Activated naive CD8-positive, alpha-beta T cell treated with anti-CD3 and anti-CD28 coated beads for 36 hours (primary cell): ENCODE measurements at places on chromosomes 6 and 20. TPM values are rescaled to one million over a fixed set of nuclear protein-coding genes. Genes with fewer than 3 reads are reported as not detected.

- no peak overlapping the region for H3K27ac ChIP-seq
- H3K36me3 ChIP-seq = peaks cover 8% of the 10 kb centered on the region
- no peak overlapping the region for H3K4me3 ChIP-seq
- H3K27me3 ChIP-seq = no peaks in the 10 kb centered on the region
- DNase-seq = no peak
- peaks cover 10% of the 10 kb centered on the region for H3K4me1 ChIP-seq
Observed at GRCh38 chr20:1423625-1424106, 30.8 kb upstream of the FKBP1A start.

ECT2L gene
- not detected for total RNA-seq

DNA sequence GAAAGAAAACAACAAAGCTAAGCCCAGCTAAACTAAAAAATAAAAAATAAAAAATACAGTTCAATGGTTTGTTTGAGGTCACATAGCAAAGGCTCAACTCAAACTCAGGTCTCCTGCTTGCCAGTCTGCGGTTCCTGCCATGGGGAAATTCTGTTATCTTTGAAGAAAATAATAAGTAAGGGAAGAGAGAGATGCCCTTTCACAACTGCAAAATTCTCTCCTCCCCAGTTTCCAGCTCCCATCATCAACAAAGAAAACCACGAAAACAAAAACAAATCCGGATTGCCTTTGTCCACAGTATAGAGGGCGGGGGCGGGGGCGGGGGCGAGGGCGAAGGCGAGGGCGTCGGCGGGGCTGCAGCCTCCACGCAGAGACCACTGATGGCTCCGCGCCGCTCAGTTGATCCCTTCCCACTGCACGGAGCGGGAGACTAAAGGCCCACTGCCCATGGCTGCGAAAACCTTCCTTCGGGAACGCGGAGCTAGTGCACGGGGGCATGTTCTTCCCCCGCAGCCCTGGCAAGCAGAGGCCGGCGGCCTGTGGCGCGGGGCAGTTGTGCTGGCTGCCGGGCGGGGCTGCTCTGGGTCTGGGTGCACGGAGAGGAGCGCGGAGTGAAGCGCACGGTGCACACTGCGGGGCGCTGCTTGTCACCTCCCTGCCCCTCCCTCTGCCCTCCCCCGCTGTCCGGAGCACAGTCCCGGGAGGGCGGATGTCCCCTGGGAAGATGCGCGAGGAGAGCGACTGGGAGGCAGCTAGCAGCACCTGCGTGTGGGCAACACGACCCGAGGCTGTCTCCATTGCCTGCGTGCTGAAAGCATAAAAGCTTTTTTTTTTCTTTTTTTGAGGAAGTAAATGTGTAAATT is 54.1 kb upstream of the TPD52L1 start:
- no peak overlapping the region for H3K27ac ChIP-seq
- no peaks in the 10 kb centered on the region for H3K4me1 ChIP-seq
- peak overlapping the region; percentile 65 for H3K4me3 ChIP-seq
- H3K27me3 ChIP-seq = peaks cover 11% of the 10 kb centered on the region

GRCh38 chr20:34675993-34676641 is 775 bp downstream of the PIGU start:
- DNase-seq = no peak
- peaks cover 26% of the 10 kb centered on the region for H3K4me1 ChIP-seq
- peaks cover 5% of the 10 kb centered on the region for H3K36me3 ChIP-seq
- H3K27me3 ChIP-seq = no peaks in the 10 kb centered on the region

DNA sequence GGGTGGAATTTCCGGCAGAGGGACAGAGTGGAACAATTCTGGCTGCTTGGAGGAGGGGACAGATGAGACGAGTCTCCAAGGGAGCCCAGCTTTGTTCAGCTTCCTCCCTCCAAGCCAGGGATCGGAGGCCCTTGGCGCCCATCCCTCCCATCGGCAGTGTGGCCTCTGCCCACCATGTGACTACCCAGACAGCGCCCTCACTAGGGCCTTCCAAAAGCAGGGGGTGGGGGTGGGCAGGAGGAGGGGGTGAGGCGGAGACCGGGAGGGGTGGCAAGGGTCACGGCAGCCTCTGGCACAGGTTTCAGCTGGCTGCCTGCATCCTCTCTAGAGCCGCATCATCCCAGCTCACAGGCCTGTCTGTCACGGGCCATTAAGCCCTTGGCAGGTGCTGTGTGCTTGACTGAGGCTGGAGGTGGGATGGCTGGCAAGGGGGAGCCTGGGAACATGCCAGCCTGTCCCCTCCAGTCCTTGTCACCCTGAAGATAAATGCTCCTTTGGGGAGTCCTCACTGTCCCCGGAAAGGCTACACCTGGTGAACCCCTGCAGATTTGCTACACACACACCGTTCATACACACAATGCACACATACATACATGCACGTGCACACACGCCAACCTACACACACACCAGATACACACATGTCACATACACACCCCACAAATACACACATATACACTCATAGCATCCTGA is 6.2 kb upstream of the FGD2 start:
- H3K36me3 ChIP-seq = no peaks in the 10 kb centered on the region
- DNase-seq = no peak
- H3K4me3 ChIP-seq = no peak overlapping the region
- H3K27me3 ChIP-seq = no peaks in the 10 kb centered on the region

LAMA4 gene
- not detected for total RNA-seq

DNA sequence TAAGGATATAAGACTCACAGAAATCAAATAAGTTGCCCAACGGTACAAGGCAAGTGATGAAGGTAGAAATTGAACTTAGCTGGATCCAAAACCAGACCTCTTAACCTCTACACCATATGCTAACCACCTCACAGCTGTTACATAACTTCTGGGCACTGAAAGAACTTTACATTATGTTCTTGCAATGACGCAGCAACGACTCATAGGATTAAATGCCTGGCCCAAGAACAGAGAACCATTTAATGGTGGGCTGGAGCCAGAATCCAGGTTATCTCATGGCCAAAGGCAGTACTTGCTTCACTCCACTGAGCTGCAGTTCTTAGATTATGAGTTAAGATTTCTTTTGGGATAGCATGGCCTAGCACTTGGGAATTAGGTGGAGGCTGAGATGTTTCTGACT is 4.4 kb downstream of the TRMT6 start:
- H3K27me3 ChIP-seq = peaks cover 4% of the 10 kb centered on the region
- peaks cover 41% of the 10 kb centered on the region for H3K4me1 ChIP-seq
- no peak for DNase-seq
- no peak overlapping the region for H3K27ac ChIP-seq
- H3K4me3 ChIP-seq = no peak overlapping the region

DNA sequence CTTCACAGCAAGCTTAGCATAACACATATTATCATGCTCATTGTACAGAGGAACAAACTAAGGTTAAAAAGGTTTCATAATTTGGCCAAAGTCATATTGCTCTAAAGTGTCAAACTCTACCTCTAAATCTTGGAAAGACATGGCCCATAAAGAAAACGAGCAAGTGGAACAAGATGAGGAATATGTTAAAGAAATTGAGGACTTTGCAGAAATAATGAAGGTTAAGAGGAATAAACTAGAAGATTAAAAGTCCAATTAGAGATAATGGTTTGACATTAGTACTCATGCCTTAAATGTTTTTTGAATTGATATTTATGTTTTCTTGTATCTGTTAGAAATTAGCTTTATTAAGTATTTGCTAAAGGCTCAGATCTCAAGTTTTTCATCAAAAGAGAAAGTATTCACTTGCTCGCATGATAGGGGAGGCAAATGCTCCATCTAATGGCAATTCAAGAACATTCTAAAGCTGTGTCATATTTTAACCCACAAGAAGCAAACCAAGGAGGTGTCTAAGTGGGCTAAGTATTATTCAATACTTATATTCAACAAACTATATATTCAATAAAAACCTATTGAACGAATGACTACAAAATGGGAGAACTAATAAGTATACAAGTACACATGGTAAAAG is 192.9 kb upstream of the SPTLC3 start:
- H3K4me3 ChIP-seq = no peak overlapping the region
- no peaks in the 10 kb centered on the region for H3K36me3 ChIP-seq
- H3K27me3 ChIP-seq = no peaks in the 10 kb centered on the region
- H3K27ac ChIP-seq = no peak overlapping the region
- no peaks in the 10 kb centered on the region for H3K4me1 ChIP-seq

DNA sequence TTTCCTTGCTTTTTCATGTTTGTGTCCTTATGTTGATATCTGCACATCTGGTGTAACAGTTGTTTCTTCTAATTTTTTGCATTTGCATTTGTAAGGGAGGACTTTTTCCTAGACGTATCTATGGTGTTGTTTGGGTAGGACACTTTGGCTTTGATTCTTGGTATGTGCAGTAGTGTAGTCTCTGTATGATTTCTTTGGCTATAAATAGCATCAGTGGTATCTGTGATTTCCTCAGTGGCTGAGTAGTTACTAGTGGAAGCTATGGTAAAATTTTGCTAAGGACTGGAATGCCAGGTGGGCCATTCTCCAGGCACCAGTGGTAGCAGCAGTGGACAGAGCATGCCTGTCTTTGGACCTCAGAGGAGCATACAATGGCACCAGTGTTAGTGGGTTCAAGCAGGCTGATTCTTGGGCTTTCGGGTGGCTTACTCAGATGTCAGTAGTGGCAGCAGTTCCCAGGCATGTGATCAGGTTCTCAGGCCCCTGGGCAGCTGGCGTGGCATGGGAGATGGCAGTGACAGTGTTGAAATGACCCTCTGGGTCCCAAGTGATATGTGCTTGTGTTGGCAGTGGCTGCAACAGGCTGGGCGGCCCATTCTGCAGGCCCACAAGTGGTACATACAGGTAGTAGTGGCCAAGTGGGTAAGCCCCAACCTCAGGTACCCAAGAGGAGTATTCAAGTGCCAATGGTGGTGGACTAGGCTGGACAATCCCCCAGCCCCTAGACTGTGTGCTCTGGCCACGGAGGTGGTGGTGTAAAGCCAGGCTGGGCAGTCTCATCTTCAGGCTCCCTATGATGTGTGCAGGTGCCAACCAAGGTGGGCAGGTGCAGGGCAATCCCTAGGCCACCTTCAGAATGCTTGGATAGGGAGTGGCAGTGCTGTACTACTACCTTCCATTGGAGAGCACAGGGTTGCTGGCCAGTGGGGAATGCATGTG is 54.5 kb downstream of the PLCG1 start:
- H3K27ac ChIP-seq = no peak overlapping the region
- H3K4me1 ChIP-seq = peaks cover 18% of the 10 kb centered on the region
- DNase-seq = no peak
- H3K4me3 ChIP-seq = no peak overlapping the region
- H3K36me3 ChIP-seq = peaks cover 29% of the 10 kb centered on the region
- no peaks in the 10 kb centered on the region for H3K27me3 ChIP-seq

GRCh38 chr6:21270636-21271201 is 322.8 kb upstream of the SOX4 start:
- H3K36me3 ChIP-seq = no peaks in the 10 kb centered on the region
- no peak overlapping the region for H3K4me3 ChIP-seq
- no peaks in the 10 kb centered on the region for H3K4me1 ChIP-seq
- no peaks in the 10 kb centered on the region for H3K27me3 ChIP-seq
- no peak for DNase-seq

DNA sequence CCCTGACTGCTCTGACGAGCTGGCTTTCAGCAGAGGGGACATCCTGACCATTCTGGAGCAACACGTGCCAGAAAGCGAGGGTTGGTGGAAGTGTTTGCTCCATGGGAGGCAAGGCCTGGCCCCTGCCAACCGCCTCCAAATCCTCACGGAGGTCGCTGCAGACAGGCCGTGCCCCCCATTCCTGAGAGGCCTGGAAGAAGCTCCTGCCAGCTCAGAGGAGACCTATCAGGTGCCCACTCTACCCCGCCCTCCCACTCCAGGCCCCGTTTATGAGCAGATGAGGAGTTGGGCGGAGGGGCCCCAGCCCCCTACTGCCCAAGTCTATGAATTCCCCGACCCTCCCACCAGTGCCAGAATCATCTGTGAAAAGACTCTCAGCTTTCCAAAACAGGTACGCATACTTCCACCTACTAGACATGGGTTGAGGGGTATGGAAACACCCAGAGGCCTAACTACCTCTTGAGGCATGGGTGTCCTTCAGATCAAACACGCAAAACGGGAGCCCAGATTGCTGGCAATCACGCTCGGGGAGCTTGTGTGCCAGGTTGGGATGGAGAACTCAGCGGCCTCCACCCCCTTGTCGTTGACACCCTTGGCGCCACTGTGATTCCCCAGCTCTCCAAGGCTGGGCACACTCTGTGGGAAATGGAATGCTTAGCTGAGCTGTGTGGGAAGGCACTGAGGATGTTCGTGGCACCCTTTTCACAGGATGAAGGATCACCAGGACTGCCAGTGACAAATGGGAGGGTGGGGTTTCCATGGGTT is 25.3 kb downstream of the CASS4 start:
- peak overlapping the region; percentile 20 for H3K27ac ChIP-seq
- peaks cover 59% of the 10 kb centered on the region for H3K4me1 ChIP-seq
- H3K36me3 ChIP-seq = peaks cover 23% of the 10 kb centered on the region
- H3K27me3 ChIP-seq = no peaks in the 10 kb centered on the region
- no peak for DNase-seq

DNA sequence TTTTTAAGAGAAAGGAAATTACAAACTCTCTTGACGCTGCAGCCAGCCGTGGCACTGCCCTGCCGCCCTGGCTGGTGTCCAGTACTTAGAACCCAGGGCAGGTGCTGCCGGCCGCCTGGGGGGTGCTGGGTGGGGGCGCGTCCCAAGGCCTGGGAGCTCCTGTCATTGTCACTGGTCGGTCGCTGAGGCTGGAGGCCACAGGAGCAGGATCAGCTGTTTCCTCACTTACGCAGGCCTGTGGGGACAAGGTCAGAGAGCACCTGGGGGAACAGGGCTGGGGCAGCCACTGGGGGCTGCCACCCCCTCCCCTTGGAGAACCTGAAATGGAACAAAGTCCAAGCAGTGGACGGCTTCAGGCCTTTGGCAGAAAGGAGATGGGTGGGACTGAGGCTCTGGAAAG is 5.6 kb downstream of the BIRC7 start:
- DNase-seq = no peak
- no peak overlapping the region for H3K27ac ChIP-seq
- H3K4me1 ChIP-seq = no peaks in the 10 kb centered on the region
- no peak overlapping the region for H3K4me3 ChIP-seq
- H3K36me3 ChIP-seq = no peaks in the 10 kb centered on the region
- peaks cover 8% of the 10 kb centered on the region for H3K27me3 ChIP-seq

DNA sequence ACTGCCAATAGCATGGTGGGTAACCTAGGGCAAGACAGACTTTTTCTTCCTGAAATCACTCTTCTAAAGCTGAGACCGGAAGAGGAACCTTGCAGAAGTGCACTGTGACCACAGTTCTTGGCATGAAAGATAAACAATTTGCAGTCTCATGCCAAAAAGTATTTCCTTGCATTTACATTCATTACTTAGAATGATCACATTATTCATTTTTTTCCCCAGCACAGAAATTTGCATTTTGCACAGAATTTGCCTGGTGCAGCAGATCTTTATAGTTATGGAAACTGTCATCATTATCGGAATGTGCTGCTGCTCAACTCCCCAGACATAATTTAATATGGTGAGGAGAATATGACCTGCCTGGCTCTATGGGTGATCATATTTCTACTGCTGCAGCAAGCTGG is 42.2 kb upstream of the EDN3 start:
- peak overlapping the region; percentile 82 for H3K27ac ChIP-seq
- peaks cover 37% of the 10 kb centered on the region for H3K4me1 ChIP-seq

SCUBE3 gene
- total RNA-seq = not detected

TRIM40 gene
- total RNA-seq = not detected

- no peaks in the 10 kb centered on the region for H3K36me3 ChIP-seq
- no peak overlapping the region for H3K4me3 ChIP-seq
- no peak for DNase-seq
- no peaks in the 10 kb centered on the region for H3K4me1 ChIP-seq
Observed at GRCh38 chr6:55304747-55305146, 22.5 kb upstream of the GFRAL start.
